ENCODE measurements at places on chromosomes 5 and 9. TPM values are rescaled to one million over a fixed set of nuclear protein-coding genes. Genes with fewer than 3 reads are reported as not detected.
A peak's percentile ranks its signal among the peaks of the same experiment; 100 is the strongest.

DNA sequence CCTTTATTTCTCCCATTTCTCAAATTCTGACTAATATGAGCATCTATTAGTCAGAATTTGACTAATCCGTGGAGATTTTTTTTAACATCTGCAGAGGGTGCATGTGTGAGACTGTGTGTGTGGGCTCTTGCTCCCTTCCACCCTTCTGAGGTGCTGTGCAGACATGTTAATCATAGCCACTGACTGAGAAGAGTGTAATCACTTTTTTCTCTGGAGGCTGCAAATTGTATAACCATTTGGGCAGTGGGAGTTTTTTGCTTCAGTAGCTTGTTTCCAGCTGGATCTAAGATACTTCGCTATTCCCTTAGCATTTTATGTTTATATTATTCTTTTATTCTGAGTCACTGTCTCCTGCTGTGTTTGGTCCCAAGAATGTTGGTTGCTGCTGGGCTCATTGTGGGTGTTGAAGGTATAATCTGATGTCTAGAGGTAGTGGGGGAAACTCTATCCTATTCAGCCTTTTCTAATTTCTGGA is 66.2 kb downstream of the ARHGEF28 start:
- DNase-seq, result no peak

GRCh38 chr9:128051932-128052709 is 15.0 kb downstream of the NAIF1 start:
- no peak for DNase-seq

- no peak for DNase-seq
Observed at GRCh38 chr5:44568519-44568918, 179.3 kb upstream of the FGF10 start.

DNA sequence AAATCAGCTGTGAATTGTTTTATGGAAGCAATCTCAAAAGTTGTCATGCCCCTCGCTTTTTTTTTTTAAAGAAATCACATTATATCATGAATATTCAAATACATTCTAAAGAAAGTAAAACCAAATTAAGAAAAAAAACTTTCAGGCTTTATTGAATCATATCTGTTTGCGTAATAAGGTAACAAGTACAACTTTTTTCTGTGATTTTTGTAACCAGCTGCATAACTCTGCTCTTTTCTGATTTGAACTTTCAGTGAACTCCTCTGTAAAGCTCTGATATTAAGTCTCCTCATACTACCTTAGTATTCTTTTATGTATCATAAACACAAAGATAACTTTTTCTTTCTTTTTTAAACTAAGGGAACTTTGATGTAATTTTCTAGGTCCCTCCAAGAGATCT is 65.3 kb downstream of the CWC27 start:
- no peak for DNase-seq

- DNase-seq, result peak; percentile 4
Observed at GRCh38 chr9:63859475-63860215, 1425.4 kb downstream of the FOXD4L5 start.

DNA sequence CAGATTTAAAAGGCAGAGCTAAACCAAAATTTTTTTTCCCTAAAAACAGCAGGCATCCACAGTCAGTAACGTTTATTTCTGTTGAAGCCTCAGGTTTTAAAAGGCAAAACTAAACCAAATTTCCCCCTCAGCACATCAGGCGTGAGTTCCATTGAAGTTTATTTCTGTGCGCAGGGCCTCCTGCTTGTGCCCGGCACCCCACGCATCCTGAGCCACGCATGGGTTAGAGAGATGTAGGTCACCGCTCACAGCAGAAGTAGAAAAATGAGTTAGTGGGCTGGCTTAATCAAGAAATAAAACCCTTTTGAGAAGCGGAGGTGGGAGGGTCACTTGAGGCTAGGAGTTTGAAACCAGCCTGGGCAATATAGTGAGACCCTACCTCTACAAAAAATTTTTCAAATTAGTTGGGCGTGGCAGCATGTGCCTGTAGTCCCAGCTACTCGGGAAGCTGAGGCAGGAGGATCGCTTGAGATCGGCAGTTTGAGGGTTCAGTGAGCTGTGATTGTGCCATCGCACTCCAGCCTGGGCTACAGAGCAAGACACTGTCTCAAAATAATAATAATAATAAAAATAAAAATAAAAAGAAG is 75.6 kb upstream of the SPIN1 start:
- DNase-seq, result no peak

DNA sequence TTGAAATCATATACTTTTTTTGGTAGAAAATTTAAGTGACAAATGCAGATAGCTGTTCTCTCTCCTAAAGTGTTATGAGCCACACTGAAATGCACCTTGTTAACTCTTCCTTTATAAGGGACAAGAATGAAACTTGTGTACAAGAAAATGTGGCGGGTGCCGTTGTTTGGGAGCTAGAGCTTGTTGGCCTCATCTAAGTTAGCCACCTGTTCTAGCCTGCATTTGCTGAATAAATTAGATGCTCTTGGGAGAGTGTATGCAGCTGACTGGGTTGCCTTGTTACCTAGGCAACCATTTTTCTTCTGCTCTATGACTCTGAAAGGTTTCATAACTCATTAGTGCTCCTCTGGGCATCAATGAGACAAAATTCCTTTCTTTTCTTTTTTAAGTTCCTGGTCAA is 174.3 kb downstream of the TAF11L14 start:
- no peak for DNase-seq

The ISL1 gene
- not detected for polyA plus RNA-seq

The ADGRD2 gene
- polyA plus RNA-seq, result not detected

The OTP gene
- 0.03 TPM for polyA plus RNA-seq

The AK8 gene
- 8.6 TPM for polyA plus RNA-seq
